ENCODE measurements at places on chromosomes 16 and 17. TPM values are rescaled to one million over a fixed set of nuclear protein-coding genes. Genes with fewer than 3 reads are reported as not detected.

Gene KIF2B
- not detected for total RNA-seq

Gene SLFN13
- 7.8 TPM for total RNA-seq

Gene TMC7
- 2.6 TPM for total RNA-seq

Gene TP53TG3D
- total RNA-seq: 1.3 TPM

Gene KRT12
- total RNA-seq: not detected

Gene ARHGAP44
- 5.9 TPM for total RNA-seq

Gene CCL16
- not detected for total RNA-seq

DNA sequence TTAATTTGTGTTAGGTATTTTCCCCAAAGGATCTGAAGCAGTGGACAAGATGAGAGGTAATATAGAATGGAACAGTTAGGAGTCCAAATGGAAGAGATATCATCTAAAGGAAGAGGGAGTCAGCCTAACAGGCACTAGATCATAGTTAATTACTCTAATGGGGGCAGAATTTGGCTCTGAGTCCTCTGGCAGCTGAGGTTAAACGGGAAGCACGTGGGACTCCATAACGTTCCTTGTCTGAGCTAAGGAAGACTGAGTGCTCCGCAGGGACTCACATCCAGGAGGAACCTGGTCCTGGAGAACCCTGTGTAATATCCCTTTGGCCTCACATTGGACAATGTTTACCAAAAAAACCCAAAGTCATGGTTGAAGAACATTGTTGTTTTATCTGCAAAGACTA, 46.6 kb upstream of the TEX2 start:
- DNase-seq: no peak
- H3K27ac ChIP-seq: no peak overlapping the region
- H3K27me3 ChIP-seq: no peaks in the 10 kb centered on the region
- H3K36me3 ChIP-seq: no peaks in the 10 kb centered on the region

DNA sequence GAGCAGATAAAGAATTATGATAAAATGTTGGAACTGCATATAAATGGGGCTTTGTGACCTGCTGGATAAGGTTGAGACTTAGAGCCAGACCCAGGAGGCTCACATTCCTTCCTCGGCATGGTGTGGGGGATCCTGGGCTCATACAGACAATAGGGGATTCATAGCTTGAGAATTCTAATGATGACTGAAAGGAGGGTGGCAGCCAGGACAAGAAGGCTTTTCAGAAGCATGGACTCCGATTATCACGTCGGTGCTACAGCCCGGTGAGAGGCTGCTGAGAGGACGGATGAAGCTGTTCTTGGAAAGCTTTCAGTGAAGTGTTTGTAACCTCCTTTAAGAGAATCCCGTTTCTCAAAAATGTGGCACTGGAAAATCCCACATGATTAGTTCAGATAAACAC, 167.2 kb downstream of the ANKFN1 start:
- H3K36me3 ChIP-seq: no peaks in the 10 kb centered on the region
- peaks cover 7% of the 10 kb centered on the region for H3K27me3 ChIP-seq
- H3K27ac ChIP-seq: no peak overlapping the region
- peaks cover 4% of the 10 kb centered on the region for H3K4me1 ChIP-seq
- no peak for DNase-seq

- peaks cover 12% of the 10 kb centered on the region for H3K4me1 ChIP-seq
- no peak for DNase-seq
- no peak overlapping the region for H3K27ac ChIP-seq
- H3K27me3 ChIP-seq: no peaks in the 10 kb centered on the region
Observed at GRCh38 chr16:84712138-84712671, 12.4 kb downstream of the USP10 start.

DNA sequence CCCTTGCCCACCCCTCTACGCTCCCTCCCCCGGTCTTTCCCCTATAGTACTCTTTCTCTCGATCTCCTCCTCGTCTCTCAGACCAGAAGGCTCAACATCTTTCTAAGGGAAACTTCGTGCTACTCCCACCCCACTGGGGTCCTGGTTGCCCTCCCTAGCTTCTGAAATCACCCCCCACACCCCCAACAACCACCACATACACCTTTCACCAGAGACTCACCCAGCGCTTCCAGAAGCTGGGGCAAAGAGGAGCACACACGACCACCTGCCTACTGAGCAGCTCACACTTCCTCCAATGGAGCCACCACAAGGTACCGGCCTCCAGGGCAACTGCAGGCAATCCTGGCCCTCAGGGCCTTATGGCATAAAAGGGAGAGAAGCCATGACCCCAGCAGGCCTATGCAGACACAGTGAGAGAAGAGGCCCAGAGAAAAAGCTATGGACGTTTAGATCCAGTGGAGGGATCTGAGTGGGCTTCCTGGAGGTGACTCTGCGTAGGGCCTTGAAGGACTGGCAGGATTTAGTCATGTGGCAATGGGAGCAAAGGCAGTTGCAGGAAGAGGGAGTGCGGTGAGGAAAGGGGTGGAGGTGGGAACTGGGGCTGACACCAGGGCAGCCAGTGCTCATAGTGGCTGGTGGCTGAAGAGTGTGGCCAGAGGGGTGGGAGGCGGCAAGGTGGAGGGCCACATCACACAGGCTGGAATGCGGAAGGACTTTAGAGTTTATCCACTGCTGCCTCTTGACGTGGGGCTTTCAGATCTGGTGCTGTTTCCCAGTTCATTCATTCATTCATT, 12.1 kb upstream of the TMEM92 start:
- peaks cover 52% of the 10 kb centered on the region for H3K4me1 ChIP-seq
- no peak overlapping the region for H3K27ac ChIP-seq
- no peaks in the 10 kb centered on the region for H3K36me3 ChIP-seq
- H3K4me3 ChIP-seq: no peak overlapping the region
- no peaks in the 10 kb centered on the region for H3K27me3 ChIP-seq

- peaks cover 10% of the 10 kb centered on the region for H3K4me1 ChIP-seq
- H3K36me3 ChIP-seq: no peaks in the 10 kb centered on the region
- DNase-seq: no peak
- no peak overlapping the region for H3K27ac ChIP-seq
- no peak overlapping the region for H3K4me3 ChIP-seq
Observed at GRCh38 chr16:53736297-53736696, 32.3 kb downstream of the FTO start.

DNA sequence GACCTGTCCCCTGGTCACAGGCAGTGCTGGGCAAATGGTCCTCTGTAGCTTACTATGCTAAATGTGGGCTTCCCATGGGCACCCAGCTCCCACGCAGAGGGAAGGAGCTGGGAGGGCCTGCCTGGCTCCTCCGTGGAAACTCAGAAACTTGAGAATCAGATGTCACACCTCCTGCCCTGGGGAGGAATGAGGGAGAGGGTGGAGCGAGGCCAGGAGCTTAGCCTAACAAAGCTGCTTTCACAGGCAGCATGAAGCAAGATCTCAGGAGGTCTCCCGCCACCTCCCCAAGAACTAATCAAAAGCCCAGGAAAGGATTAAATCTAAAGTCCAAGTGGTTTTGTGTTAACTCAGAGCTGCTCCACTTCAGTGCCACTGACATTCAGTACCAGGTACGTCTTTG, 33.6 kb upstream of the XYLT2 start:
- peaks cover 21% of the 10 kb centered on the region for H3K27me3 ChIP-seq
- no peak overlapping the region for H3K27ac ChIP-seq
- no peaks in the 10 kb centered on the region for H3K36me3 ChIP-seq
- no peak overlapping the region for H3K4me3 ChIP-seq

DNA sequence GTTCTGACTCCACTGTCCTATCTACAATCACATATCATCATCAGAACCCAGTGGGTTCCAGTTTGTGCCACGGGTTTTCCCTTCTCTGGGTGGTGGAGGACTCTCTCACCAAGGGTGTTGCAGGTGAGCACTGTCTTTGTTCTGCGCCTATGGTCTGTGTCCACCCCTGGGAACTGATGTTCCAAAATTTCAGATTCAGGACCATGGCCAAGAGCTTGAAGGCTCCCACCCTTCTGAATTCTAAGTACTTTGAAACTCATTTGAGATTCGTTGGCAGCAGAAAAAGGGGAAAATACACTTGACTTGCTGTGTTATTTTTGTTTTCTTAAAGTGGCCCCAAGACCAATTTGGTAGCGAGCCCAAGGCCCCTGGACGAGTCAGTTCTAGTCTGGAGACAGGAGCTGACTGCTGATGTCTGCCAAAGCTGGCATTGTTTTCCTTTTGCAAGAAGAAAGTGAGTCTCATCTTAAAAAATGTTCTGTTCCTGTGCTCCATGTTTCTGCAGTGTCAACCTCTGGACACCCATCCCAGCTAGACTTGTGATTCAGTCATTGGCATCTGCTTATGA, 310.9 kb downstream of the HAPSTR1 start:
- no peaks in the 10 kb centered on the region for H3K4me1 ChIP-seq
- H3K4me3 ChIP-seq: no peak overlapping the region
- no peaks in the 10 kb centered on the region for H3K36me3 ChIP-seq

DNA sequence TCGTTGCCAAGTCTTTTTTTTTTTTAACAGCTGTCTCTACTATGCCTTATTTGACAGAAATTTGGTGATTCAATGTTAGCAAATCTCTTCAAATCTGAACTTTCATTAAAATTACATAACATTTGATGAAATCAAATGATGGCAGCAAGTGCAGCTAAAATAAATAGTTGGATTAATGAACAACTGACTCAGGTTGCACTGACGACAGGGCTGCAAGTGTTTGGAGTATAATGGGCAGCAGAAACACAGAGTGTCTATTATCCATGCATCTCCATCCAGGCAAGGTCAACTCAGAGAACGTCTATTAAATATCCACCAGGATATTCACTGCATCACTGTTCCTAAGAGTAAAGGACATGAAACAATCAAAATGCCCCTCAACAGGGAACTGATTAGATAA, 109.8 kb downstream of the SLC39A11 start:
- no peak overlapping the region for H3K27ac ChIP-seq
- H3K4me3 ChIP-seq: no peak overlapping the region
- no peaks in the 10 kb centered on the region for H3K27me3 ChIP-seq

DNA sequence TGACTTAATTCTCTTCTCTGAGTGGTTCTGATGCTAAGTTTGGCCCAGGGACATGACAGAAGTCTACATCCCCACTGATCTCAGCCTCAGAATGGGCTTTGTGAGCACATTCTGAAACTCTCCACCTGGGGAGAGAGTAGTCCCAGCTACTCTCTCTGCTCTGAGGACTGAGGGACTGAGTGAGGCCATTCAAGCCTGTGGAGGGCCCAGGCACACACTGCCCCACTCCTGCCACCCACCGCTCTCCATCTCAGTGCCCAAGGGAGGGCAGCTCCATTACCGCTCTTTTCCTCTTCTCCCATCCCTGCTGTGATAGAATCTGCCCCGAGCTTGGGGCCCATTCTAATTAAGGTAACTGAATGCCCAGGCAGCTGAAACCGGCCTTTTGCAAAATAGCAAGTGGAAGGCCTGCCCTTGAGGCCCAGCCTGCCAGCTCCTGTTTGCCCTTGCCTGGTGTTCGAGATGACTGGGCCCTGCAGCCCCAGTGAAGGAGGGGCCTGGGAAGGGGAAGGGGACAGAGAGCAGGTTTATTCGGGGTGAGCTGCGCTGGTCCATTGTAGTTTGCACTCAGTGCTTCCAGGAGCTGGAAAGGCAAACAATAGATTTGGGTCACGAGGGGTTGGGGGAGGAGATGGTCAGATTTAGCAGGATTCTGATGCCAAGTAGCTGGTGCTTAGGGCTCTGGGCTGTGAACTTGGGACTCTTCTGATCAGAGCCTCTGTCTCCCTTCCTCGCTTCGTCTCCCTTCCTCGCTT, 76.2 kb downstream of the RAB11FIP4 start:
- H3K4me3 ChIP-seq: no peak overlapping the region
- no peaks in the 10 kb centered on the region for H3K4me1 ChIP-seq
- no peak for DNase-seq
